ENCODE measurements at places on chromosomes 1 and 21.

DNA sequence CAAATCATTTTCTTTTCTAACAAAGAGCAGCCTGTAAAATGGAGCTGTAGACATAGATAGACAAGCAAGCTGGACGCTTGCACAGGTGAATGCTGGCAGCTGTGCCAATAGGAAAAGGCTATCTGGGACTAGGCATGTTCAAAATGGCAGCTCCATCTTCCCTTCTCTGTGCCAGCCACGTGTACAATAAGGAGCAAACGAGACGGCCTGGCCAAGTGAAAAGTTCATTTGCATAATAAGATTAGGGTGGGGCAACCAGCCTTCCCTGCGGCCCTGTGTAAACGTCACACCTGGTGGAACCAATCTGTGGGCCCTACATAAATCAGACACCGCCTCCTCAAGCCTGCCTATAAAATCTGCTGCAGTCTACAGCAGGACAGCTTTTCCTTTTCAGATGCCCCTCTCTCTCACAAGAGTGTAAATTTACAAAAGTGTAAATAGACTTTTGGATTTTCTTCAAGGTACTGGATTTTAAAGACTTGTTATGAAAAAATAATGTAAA is 16.6 kb upstream of the EDEM3 start:
- no peak for DNase-seq

- DNase-seq: no peak
These were observed 121.3 kb downstream of the SEC16B start for GRCh38 chr1:177848577-177848976.

GRCh38 chr1:241638099-241638682 is 2.0 kb downstream of the CHML start:
- DNase-seq: no peak

- DNase-seq: no peak
These were observed 38.8 kb downstream of the CFAP74 start for GRCh38 chr1:1964811-1965210.

- no peak for DNase-seq
These were observed 39.1 kb upstream of the AGL start for GRCh38 chr1:99811075-99811474.

DNA sequence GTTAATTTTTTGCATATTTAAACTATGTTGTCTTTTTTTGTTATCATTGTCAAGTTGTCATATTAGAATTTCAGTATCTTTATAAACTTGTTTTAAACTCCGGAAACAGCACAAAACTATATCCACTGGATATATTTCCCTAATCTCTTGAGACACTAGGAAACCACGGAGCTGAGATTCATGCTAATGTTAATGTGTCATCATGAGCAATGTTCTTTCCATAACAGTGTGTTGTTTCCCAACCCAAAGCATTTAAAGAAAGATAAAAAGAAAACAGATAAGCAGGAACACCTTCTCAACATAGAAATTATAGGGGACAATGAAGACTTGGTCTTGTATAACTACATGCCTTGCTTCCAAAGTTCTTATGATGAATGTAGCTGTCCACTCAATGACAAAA is 626.2 kb upstream of the TMPRSS15 start:
- DNase-seq: no peak

GRCh38 chr1:227782226-227782625 is 33.2 kb upstream of the PRSS38 start:
- no peak for DNase-seq

- DNase-seq: no peak
These were observed 50.2 kb downstream of the DENND1B start for GRCh38 chr1:197725044-197725443.

GRCh38 chr1:111747282-111747734 is 8.1 kb upstream of the INKA2 start:
- DNase-seq: no peak

DNA sequence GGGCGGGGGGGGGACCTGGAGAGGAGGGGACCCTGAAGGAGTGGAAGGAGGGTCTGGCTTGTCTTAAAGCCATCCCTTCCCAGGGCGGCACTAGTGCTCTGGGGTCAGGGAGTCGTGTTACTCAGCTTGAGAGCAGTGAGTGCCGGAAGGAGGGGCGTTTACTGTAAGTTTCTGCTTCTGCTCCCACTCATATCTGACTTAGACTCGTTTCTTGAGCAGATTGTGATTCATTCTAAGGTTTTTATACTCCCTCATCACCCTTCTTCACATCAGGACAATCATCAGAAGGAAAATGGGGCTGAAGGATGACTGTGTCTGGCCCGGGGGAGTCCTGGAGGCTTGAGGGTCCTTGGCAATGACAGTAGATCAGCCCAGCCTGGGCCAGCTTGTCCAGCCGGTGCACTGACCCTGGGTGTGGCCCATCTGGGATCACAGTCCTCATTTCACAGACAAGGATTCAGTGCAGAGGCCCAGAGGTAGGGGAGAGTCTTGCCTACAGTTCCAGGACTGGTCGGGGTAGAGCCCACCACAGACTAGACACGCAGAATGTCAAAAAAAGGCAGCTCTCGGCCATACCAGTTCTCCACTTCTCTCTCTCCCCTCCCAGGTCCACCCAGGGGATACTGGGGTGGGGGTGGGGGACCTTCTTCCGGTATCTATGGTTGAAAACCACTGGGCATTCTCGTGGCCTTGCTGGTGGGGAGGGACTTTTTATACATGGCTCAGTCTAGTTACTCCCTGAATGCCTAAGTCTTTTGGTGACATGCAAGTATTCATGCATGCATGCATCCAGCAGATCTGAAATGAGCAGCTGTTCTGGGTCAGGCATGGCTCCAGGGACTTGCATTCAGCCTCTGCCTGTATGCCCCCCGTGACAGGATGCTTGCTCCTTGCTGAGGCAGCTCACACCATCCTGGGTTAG is 5.1 kb downstream of the TNFRSF8 start:
- DNase-seq: no peak
